Activated T-helper 2 cell treated with anti-CD3 and anti-CD28 coated beads, Interferon-gamma antibody, Interleukin-2, Interleukin-4, amounts not matched to agents 10 μg/mL and 5 μg/mL and 100 μg/mL, durations not matched to agents 14 hours and 24 hours and 36 hours (primary cell): ENCODE measurements at places on chromosomes 4 and X.

- no peak for DNase-seq
These were observed 102.3 kb downstream of the WWC2 start for GRCh38 chr4:183201331-183201730.

- no peak for DNase-seq
These were observed 106.7 kb upstream of the BMP2K start for GRCh38 chr4:78669453-78669852.

DNA sequence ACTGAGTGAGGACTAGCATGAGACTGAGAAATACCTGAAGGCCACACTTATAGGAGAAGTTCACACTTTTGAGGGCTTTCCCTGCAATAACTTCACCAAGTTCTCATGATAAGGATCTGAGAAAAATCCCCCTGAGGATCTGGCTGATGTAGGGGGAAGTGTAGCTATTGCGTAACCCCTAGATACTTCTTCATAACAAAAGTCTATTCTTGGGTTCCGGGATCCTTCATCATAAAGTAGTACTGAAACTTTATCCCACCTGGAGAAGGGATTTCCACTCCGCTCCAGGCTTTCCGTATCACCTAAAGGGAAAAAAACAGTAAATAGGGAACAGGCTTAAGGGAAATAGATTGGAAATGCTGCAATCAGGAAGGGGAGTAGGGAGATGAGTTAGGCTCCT, 13.3 kb downstream of the USP27X start:
- no peak for DNase-seq

DNA sequence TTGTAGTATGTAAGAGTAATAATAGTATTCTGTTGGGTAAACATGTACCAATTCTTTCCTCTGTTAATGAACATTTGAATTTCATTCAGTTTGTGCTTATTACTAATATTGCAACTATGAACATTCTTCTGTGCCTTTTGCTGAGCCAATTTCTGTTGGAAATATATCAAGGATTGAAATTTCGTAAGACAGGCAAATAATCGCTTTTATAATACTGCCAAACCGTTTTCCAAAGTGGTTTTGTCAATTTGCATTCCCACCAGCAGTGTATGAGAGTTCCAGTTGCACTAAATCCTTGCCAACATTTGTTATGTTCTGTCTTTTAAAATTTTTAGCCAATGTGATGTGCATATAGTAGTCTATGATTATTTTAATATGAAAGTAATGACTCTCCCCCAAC, 38.6 kb downstream of the MAGEB17 start:
- no peak for DNase-seq

GRCh38 chr4:99324361-99324760, 3.2 kb upstream of the ADH1B start:
- DNase-seq = no peak

- no peak for DNase-seq
These were observed 16.8 kb downstream of the SCFD2 start for GRCh38 chr4:53349091-53349491.

- DNase-seq = no peak
These were observed 96.8 kb upstream of the WDR44 start for GRCh38 chrX:118249146-118249545.
